ENCODE measurements at places on chromosomes 2 and 18.

GRCh38 chr2:11839916-11840315 is 93.5 kb downstream of the LPIN1 start:
- no peak for DNase-seq

GRCh38 chr2:222606306-222606705 is 49.6 kb downstream of the FARSB start:
- no peak for DNase-seq

DNA sequence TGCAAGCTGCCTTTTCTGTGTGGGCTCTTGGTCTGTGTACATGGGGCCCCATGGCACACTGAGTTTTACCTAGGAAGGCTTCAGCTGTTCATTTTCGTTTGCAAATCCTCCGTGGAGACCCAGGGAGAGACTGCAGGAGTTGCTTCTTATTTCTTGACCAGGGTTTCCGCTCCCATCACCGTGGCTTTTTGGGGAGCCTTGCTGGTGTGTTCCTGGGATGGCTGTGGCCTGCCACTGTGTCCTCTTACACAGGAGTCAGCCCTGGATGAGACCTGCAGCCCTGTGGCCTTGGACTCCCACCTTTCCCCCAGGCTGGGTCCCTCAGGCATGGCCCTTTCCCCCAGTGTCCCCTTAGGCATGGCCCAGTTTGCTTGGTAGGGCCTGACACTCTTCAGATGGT is 137.0 kb downstream of the FAM210A start:
- DNase-seq, result no peak

- DNase-seq, result no peak
Observed at GRCh38 chr2:192195548-192196418, 1.1 kb upstream of the TMEFF2 start.

- no peak for DNase-seq
Observed at GRCh38 chr2:99571954-99572353, 82.1 kb upstream of the REV1 start.

GRCh38 chr18:78679613-78680260 is 299.9 kb upstream of the SALL3 start:
- DNase-seq, result no peak

GRCh38 chr2:112881217-112881985 is 29.6 kb upstream of the IL37 start:
- no peak for DNase-seq

DNA sequence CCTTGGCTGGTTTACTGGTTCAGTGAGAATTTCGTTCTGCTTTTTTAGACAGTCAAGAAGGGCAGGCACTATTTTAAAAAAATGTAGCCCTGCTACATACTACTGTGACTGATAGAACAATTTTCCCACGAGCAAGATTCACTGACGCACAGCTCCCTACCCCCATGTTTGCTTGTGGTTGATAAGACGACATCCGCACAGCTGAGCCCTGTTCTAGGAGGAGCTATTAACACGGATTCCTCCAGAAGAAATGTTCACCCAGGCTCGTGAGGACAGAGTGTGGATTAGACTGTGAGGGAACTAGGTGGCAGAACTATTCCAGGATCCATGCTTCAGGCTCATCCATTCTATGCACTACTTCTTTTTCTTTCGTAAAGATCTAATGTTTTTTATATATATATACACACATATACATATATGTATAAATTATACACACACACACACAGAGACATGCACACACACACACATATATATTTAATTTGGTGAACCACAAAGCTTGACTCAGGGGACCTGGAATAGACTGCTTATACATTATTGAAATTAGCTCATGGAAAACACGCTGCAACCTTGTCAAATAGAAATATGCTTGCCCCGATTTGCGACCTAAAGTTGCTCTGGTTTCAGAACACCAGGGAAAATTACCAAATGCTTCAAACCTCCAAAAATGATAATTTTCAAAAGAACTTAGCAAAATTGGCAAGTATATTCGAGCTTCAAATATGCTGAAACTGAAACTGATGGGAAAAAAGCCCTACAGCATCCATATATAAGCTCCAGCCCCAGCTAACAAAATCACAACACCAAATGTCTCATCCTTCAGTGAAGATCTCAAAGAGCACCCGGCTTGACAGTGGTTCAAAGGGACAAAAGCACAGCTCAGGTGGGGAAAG is 370.4 kb downstream of the SOCS6 start:
- DNase-seq, result no peak

GRCh38 chr2:133390156-133390555 is 178.1 kb downstream of the NCKAP5 start:
- DNase-seq, result no peak

DNA sequence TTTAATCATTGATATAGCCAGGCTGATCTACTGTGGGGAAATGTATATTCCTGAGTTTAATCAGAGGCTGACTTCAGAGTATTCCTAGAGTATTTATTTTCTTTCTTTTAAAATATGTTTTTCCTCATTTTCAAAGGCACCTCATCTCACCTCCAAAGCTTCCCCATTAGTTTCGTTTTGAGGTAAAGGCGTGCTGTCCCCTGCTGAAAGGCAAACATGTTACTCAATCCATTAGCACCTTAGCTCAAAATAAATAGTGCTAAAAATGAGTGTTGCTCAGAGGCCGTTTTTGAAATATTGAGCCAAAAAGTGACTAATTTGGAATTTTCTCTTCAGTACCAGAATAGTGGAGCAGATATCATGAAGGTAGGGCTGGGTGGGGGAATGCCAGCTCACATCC is 386.2 kb downstream of the SOX11 start:
- no peak for DNase-seq

DNA sequence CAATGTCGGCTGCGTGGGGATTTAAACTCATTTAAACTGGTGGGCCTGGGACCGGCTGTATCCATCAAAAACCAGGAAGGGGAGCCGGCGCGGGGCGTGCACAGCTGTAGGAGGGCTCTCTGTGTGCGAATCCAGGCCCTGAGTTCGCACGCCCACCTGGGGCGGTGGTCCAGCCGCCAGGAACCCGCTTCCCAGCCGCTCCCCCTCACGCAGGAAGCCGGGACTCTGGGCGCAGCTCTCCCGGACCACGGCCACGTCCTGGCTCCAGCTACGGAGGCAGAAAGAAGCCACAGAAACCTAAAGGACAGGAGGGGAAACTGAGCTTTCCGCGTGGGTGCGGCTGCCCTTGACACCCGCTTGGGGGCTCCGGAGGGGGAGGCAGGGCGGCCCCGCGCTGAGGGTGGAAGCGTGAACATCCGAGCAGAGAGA is 80.6 kb downstream of the GFPT1 start:
- no peak for DNase-seq

GRCh38 chr2:23601301-23601965 is 216.5 kb downstream of the KLHL29 start:
- no peak for DNase-seq

DNA sequence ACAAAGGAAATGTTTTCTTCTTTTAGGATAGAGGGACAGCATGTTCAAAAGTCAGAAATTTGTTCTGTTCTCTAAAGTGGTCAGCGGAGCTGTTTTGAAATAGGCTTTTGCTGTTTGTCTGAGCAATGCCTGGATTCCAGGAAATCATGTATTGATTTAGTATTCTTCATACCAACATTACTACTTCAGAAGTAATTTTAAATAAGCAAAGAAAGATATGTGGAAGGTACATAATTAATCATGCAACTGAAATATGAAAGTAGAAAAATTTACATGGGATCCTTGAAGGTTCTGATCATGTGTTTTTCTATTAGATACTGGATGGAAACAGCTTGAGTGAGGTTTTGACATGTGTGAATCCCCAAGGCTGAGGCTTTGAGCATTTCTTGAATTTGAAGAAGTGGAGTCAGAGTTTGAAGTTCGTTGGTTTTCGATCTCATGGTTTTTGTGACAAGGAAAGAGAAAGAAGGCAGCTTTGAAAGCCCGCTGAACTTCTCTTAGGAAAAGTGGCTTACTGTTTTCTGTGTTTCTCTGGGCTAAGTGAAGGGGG is 220.0 kb downstream of the LDLRAD4 start:
- DNase-seq, result no peak

DNA sequence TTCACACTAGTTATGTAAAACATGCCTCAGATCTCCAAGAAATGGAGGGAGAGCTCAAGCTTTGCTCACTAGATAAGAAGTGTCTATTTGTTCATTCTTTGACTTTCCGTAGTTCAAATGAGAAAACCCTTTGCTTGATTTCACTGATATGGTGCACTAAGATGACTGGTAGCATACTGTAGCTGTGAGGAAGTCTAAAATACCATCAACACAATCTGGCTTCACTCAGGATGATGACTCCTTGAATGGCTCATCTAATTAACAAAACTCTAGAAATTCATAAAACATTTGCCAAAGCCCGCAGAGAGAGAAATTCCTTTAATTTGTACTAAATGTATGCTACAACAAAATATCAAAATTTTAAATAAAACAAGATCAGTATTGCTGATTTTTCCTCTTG is 152.8 kb upstream of the STK17B start:
- DNase-seq, result no peak

DNA sequence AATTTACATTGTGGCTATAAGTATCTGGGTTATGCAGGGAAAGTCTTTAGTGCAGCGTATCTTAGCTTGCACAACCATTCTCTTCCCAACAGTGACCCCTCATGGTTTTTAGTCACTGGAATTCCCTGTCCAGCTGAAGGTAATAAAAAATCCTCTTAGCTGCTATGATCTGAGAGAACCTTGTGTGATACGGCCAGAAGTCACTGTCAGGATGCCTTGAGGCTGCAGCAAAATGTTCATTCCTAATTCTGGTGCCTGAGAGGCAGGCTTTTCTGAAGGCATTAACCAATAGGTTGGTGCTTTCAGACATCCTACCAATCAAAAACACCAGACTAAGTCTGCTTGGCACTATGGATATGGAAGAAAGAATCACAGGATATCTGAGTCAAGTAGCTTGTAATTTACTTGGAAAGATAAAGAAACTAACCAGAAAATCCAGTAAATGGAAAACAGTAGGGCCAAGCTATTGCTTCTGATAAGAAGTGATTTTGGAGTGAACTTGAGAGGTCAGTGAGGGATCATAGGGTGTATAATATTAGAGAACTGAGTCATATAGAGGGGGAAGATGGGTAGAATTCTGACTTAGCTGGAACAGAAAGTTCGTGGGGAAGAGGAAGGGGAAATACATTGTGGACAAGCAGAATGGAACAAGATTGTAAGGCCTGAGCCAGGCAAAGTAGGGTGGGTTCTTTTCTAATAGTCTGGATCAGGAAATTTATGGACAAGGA is 89.0 kb upstream of the SLC14A2 start:
- DNase-seq, result no peak

DNA sequence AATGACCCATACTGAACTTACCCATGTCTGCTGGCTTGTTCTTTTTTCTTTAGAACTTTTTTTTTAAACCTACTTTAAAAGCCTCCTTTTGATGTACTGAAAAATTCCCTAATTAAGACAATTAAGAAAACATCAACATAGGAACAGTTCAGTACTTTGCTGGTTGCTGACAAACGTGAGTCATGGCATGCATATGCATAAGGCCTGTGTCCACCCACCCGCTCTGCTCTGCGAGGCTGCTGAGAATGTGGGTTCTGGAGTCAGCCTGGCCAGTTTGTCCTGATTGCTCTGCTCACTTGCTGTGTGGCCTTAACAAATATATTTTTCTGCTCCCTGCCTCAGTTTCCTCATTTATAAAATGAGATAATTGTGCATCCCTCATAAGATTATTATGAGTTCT is 27.3 kb downstream of the LAMA3 start:
- DNase-seq, result no peak

DNA sequence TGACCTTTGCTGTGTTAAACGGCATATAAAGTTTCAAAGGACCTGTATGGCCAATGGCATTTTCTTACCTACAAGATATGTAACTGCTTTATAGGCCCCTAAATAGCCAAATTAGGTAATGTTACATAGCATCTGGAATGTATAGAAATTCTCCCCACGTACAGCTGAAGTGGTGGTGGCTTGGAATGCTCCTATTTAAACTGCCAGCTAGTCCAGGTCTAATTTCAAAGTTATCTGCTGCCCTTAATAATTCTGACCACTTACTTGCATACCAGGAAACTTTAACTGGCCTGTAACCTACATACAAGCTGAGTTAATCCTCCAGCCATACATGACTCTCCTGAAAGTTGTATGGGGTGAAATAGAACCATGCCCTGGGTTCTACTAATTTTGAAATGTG is 1.3 kb downstream of the KIAA2012 start:
- DNase-seq, result no peak

- DNase-seq, result no peak
Observed at GRCh38 chr2:54598347-54599325, 124.8 kb upstream of the EML6 start.

GRCh38 chr2:18519914-18520450 is 40.5 kb downstream of the RDH14 start:
- no peak for DNase-seq

DNA sequence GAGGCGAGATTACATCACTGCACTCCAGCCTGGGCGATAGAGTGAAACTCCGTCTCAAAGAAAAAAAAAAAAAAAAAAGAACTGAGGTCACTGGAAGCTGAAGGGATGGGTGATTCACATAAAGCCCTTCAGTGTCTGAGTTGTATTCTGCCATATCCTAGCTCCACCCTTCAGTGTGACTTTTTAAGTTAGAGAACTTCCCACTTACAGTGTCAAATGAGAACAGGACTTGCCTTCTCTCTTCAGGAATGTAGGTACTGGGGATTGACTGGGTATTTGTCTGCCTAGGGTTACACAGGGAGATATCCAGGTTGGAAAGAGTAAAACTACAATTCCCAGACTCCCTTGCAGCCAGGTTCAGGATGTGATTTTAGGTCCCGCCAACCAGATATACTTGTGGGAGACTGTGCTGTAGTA is 37.9 kb downstream of the EHD3 start:
- DNase-seq, result no peak

DNA sequence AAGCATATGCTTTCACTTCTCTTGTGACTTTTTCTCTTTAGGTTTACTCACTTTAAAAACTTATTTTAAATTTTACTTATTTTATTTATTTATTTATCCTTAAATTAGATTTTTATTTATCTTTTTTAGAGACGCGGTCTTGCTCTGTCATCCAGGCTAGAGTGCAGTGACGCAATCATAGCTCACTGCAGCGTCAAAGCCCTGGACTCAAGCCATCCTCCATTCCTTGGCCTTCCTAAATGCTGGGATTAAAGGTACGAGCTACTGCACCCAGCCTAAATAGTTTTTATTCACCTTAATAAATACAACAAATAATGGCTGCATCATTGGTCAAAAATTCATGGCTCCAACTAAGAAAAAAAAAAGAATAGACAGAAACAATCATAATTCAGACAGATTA is 415.7 kb upstream of the FIGN start:
- DNase-seq, result no peak

- no peak for DNase-seq
Observed at GRCh38 chr2:38509314-38509946, 93.3 kb downstream of the HNRNPLL start.

GRCh38 chr2:204604061-204604460 is 58.8 kb downstream of the PARD3B start:
- no peak for DNase-seq

- no peak for DNase-seq
Observed at GRCh38 chr2:69954084-69954483, 7.3 kb downstream of the ASPRV1 start.

- no peak for DNase-seq
Observed at GRCh38 chr18:57855551-57855950, 52.4 kb upstream of the ATP8B1 start.

- DNase-seq, result no peak
Observed at GRCh38 chr2:179444056-179444455, 179.4 kb upstream of the SESTD1 start.
